ENCODE measurements at places on chromosomes 11 and 22.

DNA sequence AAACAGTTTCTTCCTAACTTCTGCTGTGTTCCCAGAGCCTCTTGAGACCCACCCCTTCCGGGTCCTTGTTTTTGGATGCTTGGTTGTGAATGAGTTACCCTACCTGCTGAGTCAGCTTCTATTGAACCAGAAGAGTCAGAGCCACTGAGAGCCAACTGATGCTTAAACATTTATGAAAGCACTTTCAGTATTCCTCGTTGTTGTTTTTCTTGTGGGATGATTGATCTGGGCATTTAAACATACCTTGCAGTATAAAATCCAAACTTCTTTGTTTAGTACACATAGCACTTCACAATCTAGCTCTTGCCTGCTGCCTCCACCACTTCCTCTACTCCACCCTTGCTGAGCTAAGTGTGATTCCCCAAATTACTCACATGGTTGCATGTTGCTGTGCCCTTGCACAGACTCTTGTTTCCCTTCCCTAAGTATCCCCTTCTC is 5.5 kb downstream of the PRSS23 start:
- DNase-seq: no peak

- DNase-seq: no peak
These were observed 228.2 kb upstream of the BLID start for GRCh38 chr11:122344215-122344614.

GRCh38 chr11:95256321-95256779 is 25.3 kb upstream of the SESN3 start:
- DNase-seq: no peak

DNA sequence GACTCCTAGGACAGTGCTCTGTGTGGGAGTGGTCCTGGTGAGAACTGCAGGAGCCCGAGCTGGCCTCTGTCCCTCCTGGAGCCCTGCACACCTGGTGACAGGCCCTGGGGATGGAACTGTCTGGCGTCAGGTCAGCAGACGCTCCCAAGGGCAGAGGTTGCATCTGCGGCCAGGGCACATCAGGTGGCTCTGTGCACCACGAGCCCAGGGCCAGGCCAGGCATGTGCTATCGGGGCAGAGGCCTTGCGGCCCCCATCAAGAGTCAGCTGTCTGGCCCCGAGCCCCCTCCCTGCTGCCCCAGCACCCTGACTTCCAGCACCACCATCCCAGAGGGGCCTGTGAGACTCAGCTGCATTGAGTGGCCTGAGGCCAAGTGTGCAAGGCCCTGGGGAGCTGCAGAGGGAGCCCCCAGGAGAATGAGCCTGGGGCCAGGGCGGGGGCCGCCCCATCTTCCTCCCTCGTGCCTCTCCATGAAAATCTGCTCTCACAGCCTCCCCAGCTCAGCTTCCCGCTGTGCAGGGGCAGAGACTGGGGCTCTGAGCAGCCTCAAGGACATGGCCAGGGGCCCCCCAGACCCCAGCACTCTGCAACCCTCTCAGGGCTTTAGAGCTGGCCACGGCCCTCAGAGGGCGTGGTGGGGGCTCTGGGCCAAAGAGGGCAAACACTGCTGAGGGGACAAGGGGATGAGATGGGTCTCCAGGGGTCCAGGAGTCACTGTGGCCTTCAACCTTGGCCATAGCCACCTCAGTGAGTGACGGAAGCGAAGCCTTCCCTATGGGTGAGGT is 56.4 kb downstream of the RTL6 start:
- DNase-seq: no peak

DNA sequence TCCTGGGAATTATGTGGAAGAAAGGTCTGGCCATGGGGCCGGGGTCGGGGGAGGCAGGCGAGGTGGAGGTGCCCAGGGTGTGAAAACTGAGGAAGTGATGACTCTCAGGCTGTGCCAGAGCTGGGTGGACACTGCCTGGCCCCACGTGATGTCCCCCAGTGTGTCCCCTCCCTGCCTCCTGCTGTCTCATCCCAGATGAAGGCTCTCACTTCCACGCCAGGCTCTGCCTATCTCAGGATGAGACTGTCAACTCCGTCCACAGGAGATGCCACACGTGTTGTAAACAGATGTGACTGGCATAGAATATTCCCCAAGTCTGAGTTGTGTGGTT is 51.4 kb downstream of the RPS6KA4 start:
- no peak for DNase-seq

- DNase-seq: no peak
These were observed 138.2 kb upstream of the NTM start for GRCh38 chr11:131232261-131232660.

DNA sequence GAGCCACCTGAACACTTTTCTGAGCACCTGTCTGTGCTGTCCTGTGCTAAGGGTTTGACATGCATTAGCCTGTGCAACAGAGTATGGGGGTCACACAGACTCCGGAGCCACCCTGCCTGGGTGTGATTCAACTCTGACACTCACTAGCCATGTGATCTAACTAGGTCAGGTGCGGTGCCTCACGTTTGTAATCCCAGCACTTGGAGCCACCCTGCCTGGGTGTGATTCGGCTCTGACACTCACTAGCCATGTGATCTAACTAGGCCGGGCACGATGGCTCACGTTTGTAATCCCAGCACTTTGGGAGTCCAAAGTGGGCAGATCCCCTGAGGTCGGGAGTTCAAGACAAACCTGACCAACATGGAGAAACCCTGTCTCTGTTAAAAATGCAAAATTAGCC is 11.4 kb downstream of the UBE2L6 start:
- DNase-seq: no peak

DNA sequence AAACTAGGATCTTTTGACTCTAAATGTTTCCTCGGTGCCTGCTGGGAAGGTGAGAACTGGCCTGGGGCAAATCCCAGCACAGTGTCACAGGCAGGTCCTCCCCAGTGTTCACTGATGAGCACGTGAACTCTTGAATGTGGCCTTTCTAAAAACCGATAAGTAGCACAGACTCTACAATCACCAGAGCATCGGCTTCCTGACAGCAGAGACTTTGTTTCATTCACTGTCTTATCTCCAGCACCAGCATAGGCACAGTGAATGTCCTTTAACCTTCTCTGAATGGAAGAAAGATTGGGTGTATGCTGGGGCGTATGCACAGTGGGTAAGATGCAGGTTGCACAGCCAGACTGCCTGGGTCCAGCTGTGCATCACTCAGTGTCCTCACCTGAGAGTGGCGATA is 59.3 kb upstream of the EIF3D start:
- DNase-seq: no peak

DNA sequence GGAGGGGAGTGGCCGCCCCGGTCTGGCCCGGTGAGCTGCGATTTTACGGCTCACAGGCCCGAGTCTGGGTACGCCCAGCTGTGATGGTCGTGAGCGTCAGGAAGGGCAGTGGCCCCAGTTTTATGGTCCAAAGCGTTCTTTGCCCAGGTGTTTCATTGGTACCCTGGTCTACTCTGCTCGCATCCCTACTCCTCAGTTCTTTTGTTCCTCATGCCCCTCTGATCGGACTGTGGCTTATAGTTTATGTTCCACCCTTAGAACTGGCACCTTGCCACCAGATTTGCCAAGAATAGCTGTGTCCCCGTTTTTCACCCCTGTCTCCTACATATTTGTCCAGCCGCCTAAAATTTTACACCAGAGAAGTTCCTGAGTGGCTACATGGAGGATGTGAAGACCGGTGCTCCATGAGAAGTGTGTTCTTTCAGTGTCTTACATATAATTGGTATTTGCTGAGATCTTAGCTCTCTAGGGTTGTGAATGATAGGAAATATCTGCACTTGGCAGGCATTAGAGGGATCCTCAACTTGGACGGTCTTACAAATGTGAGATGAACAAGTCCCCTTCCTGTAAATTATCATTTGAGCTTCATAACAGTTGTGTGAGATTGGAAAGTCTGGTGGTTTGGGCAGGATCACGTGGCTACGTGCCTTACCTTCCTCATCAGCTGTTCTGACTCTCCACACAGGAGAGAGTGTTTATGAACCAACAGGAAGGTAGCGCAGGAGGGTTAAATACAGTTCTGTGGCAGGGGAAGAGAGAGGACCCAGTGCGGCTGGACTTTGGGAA is 1.1 kb downstream of the PANX1 start:
- no peak for DNase-seq

GRCh38 chr11:1879342-1879940 is 12.3 kb downstream of the PRR33 start:
- no peak for DNase-seq

GRCh38 chr11:110573411-110573810 is 138.8 kb downstream of the ARHGAP20 start:
- no peak for DNase-seq

DNA sequence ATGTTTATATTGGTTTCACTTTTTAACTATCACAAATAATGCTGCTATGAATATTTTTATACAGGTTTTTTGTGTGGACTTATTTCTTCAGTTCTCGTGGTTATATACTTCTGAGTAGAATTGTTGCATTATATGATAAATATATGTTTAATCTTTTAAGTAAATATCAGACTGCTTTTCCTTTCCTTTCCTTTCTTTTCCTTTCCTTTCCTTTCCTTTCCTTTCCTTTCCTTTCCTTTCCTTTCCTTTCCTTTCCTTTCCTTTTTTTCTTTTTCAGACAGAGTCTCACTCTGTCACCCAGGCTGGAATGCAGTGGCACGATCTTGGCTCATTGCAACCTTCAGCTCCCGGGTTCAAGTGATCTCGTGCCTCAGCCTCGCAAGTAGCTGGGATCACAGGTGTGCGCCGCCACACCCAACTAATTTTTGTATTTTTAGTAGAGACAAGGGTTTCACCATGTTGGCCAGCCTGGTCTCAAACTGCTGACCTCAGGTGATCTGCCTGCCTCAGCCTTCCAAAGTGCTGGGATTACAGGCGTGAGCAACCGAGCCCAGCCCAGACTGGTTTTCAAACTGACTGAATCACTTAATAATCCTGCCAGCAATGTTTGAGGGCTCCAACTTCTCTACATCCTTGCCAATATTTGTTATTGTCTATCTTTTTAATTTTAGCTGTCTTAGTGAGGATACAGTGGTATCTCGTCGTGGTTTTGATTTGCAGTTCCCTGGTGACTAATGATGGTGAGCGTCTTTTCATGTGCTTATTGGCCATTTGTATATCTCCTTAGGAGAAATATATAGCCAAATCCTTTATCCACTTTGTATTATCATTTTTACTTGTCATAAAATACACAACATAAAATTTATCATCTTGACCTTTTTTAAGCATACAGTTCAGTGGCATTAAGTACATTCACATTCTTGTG is 21.9 kb downstream of the HTR3B start:
- DNase-seq: no peak

- no peak for DNase-seq
These were observed 16.8 kb downstream of the EED start for GRCh38 chr11:86261328-86261727.

DNA sequence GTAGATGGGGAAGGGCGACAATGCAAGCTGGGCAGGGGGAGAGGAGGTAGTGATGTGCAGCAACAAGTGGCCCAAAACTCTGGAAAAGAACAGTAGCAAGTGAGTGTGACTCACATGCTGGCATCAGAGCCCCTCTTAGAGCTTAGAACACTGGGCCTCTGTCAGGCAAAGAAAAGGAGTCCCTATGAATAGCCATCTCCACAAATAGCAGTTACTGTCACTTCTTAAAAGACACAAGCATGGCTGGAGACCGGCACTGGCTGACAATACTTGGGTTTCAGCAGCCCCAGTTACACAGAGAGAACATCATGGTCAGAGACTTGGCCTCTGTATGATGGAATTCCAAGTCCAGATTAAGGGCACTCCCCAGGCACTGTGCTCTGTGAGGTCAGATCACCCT is 58.2 kb downstream of the PRCP start:
- no peak for DNase-seq

DNA sequence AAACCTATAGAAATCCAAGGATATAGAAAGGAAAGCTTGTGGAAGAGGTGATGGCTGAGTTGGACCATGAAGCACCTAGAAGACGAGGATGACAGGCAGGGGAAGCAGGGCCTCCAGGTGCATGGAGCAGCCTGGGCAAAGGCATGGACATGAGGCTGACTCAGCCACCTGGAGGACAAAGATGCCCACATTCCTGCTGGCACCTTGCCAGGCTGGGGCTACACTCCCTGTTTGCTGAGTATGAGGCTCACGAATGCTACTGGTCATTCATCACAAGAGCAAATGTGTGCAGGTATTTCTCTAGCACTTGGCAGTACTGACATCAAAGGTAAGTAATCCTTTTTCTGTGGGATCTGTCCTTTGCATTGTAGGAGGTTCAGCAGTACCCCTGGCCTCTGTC is 7.1 kb upstream of the SCGB2A1 start:
- DNase-seq: no peak

DNA sequence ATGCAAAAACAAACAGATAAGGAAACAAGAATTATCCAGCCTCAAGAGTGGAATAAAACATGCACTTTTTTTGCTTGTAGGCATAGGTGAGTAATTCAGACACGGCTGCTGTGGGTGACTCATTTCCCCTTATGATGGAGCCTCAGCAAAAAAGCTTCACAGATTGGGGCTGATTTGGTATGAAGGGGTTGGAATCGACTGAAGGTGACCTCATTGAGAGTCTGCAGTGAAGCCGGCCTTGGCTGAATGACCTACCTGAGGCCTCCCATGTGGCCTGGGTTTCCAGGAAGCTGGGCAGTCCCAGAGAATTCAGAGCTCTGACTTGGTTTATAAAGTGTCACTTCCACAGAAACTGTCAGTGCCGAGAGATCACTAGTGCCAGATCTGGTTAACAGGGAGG is 34.2 kb upstream of the VPREB1 start:
- DNase-seq: no peak

DNA sequence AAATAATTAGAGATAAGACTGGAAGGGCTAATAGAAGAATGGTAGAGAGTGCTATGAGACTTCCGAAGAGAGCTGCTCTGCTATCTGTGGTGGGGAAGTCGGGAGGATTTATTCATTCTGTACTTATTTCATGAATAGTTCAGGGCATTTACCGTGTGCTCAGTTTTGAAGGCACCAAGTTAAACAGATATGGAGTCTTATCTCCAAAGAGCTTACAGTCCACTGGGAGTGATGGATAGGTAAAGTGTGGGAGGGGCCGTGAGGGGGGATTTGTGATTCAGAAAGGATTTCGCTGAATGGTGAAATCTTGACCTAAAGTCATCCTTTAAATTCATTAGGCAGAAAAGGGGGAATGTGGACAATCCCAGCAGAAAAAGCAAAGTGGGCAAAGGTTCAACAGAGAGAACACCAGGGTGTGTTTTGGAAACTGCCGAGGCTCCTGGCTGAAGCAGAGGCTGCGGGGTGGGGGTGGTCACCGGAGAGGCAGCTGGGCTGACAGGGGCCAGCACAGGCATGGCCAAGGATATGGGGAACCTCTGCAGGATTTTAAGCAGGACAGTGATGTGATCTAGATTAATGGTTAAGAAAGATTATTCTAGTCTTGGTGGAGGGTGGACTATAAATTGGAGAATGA is 91.2 kb downstream of the UBASH3B start:
- DNase-seq: no peak

GRCh38 chr11:108788565-108789199 is 123.8 kb downstream of the DDX10 start:
- DNase-seq: no peak
